KG1 (cell line): ENCODE measurements at places on chromosomes 7 and 10.

- no peak for DNase-seq
These were observed 251.1 kb downstream of the INHBA start for GRCh38 chr7:41451826-41452225.

DNA sequence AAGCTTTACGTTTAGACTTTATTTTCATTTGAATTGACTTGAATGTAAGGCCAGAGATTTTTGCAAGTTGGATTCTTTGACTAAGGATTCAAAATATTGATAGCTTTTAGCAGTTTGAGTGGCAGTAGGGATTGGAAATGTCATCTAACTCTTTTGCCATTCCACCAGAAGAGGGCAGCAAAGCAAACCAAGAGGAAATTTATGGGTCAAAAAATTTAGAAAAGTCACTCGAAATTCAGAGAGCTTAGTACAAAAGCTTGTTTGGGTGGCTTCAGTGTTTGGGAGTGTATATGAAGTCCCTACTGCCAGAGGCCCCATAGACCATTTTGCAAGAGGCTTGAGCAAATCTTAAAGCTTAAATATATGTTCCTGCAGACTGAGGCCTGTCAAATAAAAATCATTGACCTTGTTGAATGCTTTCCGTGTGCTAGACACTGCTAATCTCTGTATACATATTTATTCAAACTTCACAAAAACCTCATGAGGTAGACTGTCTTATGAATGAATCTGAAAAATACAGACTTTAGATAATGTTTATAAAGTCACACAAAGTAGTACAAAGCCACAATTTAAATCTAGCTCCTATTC lies 44.6 kb upstream of the RSBN1L start:
- no peak for DNase-seq

DNA sequence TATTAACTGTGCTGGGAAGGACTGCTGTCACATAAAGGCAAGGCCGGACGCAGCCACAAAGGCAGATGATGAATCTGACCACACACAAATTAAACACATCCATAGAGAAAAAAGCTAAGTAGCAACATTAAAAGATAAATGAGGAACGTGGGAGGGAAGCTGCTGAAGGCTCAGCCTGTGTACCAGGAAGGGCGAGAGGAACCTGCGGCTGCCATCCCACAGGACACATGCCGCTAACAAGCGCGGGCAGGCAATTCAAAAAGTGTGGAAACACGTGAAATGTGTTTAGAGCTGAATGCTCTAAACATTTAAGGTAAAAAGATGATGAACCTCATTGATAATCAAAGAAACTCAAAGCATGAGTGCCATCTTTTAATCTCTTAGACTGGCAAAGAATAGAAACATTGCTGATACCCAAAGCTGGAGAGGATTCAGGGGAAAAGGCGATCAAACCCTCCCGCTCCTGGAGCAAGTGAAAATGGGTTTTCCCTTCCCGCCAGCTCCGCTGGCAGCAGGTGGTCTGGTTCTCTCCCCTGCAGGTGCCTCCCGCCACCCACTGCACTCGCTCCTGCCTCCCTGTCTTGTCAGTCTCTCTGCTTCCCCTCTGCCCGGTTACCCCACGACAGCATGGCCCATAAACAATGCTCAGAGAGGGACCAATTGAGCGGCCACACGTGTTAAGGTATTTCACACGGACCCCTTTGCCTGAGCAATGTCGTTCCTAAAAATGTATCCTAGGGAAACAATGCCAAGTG lies 4.2 kb downstream of the STK32C start:
- no peak for DNase-seq

DNA sequence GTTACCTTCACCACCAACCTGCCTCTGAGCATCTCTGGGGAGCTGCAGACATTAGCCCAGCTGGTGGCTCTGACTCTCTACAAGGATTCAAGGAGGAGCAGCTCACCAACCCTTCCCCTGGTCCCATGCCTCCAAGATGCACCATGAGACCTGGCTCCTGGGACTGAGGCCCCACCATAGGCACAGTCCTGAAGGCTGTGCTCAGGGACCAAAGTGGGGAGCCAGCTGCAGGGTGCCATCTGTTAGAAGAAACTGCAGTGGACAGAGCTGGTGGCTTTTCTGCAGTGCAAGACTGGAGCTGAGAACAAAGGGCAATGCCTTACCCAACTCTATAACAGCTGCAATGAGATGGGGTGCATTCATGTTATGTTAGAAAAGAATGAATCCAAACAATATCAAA lies 581.6 kb downstream of the TCERG1L start:
- no peak for DNase-seq

- DNase-seq, result no peak
These were observed 226.1 kb upstream of the SORCS1 start for GRCh38 chr10:107390563-107390962.

DNA sequence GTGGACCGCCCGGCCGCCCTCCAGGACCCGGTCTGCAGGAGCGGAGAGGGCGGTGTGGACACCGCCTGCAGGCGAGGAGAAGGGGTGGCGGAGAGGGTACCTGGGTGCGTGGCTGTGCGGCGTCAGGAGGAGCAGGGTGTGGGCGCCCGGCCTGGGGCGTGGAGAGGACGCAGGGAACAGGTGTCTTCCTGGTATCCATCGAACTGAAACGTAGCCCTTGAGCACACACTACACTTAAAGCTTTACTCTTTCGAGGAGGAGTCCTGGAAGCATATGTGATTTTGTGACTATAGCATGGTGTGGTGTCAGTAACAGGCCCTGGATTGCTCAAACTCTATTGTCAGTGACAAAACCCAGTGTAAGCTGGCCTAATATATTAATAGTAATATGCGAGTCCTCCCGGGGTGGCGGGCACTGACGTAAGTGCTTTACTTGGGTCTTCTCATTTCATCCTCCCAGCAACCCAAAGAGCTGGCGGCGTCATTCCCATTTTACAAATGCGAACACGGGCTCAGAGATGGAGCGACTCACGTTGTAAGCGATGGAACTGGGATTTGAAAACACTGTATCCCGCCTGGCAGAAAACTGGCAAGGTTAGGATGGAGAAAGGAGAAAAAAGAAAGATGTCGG lies 508 bp upstream of the TECPR1 start:
- DNase-seq, result no peak

GRCh38 chr7:85713171-85713570 lies 526.3 kb upstream of the SEMA3D start:
- no peak for DNase-seq
